T-cell (primary cell): ENCODE measurements at places on chromosomes 2 and 18.

DNA sequence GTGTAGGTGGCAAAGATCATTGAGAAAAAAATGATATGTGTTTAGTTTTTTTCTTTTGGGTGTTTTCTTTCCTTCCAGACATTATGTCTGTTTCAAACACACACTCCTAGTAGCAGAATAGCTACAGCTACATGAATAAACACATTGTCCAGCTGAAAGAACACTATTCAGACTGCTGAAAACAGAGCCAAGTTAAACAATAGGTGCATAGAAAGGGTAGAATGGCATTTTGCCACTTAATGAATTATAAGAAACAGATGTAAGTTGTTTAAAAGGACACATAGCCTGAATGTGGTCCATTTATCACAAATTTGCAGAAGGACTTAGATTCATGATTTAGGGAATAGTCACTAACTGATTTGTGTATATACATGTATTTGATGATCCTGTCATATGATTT is 20.1 kb downstream of the CTLA4 start:
- DNase-seq = no peak

DNA sequence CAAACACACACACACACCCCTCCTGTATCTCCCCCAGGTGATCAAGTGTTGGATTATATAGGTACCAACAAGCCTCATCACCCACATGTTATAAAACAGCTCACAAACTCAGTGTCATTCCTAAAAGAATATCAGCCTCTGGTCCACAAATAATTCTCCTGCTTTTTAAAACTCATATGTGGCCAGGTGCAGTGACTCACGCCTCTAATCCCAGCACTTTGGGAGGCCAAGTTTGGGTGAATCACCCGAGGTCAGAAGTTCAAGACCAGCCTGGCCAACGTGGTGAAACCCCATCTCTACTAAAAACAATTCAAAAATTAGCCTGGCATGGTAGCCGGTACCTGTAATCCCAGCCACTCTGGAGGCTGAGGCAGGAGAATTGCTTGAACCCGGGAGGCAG is 87.8 kb downstream of the LRATD1 start:
- no peak for DNase-seq

DNA sequence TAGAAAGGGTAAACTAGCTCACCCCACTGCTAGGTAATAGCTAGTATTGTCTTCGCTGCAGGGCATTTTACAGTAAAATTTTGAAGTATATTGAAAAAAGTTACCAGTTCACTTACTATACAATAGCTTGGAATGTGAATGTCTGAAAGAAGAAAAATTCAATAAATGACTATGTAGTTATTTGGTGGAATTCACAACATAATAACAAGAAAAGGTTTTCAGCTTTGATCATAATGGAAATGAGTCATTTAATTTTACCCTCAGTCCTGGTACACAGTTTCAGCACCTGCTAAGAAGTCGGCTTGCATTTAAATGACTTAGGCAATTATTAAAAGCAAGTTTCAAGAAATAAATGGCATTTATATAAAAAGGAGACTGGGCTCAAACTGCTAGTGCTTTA is 90.4 kb downstream of the NUP35 start:
- DNase-seq = no peak

GRCh38 chr2:79935771-79936657 is 368.5 kb downstream of the LRRTM1 start:
- DNase-seq = no peak

DNA sequence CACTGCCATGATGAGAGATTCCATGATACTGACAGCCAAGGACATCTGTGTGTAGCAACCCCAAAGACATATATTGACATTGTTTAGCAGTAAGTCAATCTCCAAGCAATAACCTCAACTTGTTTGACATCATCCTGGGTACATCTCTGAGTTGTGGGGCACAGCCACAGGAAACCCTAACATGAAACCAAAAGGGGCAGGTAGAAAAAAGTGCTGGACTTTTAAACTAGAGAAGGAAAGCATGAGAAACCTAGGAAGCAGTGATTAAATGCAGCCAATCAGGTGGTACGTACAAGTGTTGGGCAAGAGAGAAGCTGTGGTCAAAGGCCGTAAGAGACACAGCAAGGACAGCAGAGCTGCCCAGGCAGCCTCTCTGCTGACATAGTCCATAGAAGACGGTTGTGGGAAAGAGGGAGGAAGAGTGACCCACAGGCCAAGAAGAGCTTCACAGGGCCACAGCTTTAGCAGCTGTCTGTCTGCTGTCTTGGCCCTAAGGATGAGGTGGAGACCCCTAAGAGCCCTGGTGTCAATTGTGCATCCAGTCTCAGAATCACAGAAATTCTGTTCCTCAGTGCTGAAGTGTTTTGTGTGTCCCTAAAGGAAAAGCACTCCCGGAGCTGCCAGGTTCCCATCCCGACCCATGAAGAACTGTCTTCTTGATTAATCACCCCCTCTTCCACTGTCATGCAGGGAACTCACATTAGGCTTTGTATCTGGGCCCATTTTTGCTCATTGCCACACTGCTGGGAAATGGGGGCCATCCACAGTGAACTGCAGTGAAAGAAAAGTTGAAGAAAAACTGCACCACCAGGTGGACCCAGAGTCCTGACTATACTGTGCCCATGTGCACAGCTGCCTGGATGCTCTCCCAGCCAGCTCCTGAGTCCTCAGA is 25.4 kb upstream of the CHN1 start:
- DNase-seq = no peak

GRCh38 chr18:53380063-53380639 is 844.3 kb downstream of the MBD2 start:
- DNase-seq = no peak

DNA sequence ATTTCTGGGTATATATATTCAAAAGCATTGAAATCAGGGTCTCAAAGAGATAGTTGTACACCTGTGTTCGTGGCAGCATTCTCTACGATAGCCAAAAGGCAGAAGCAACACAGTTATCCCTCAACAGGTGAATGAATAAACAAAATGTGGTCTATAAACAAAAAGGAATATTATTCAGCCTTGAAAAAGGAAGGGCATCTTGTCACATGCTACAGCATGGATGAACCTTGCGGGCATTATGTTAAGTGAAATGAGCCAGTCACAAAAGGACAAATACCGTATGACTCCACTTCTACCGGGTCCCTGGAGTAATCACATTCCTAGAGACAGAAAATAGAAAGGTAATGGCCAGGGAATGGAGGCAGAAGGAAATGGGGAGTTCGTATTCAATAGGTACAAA is 228.8 kb downstream of the SH3BP4 start:
- no peak for DNase-seq

DNA sequence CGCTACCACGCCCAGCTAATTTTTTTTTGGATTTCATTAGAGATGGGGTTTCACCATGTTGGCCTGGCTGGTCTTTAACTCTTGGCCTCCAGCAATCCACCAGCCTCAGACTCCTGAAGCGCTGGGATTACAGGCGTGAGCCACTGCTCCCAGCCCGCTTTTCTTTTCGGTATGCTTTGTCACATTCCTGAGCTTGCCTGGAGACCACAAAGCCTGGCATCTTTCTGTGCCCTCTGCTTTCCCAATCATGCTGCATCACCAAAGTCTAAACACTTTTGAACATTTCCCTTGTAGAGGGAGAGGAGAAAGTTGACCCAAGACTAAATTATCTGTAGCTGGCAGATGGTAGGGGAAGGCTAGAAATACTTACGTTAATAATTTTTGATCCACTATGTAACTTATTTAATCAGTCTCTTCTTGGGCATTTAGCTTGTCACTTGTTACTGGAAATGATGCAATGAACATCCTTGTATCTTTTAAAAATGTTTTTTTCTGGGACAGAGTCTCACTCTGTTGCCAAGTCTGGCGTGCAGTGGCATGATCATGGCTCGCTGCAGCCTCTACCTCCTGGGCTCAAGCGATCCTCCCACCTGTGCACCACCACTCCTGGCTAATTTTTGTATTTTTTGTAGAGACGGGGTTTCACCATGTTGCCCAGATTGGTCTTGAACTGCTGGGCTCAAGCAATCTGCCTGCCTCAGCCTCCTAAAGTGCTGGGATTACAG is 2.7 kb upstream of the NPC1 start:
- no peak for DNase-seq

DNA sequence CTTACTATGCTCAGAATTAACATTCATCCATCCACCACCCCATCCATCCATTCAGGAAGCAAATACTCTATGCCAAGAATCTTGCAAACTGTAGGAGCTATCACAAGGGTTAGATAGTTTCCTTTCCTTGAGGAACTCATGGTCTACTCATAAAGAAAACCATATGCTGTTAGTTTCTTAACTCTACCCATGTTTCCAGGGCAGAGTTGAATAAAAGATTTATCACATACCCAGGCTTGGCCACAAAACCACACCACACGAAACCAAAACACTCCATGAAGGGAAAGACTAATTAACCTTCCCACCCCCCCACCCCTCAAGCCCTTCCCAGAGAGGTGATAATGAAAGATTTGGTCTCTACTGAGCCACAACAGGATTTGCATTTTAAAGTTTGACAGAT is 23.7 kb upstream of the MSGN1 start:
- DNase-seq = no peak

GRCh38 chr2:62412347-62412742 is 93.7 kb downstream of the TMEM17 start:
- no peak for DNase-seq

GRCh38 chr2:53630026-53630606 is 137.5 kb upstream of the CHAC2 start:
- DNase-seq = no peak

- no peak for DNase-seq
Measured at GRCh38 chr18:59629894-59630293, 67.3 kb downstream of the CCBE1 start.

- DNase-seq = no peak
Measured at GRCh38 chr2:209663139-209663538, 108.5 kb upstream of the UNC80 start.

DNA sequence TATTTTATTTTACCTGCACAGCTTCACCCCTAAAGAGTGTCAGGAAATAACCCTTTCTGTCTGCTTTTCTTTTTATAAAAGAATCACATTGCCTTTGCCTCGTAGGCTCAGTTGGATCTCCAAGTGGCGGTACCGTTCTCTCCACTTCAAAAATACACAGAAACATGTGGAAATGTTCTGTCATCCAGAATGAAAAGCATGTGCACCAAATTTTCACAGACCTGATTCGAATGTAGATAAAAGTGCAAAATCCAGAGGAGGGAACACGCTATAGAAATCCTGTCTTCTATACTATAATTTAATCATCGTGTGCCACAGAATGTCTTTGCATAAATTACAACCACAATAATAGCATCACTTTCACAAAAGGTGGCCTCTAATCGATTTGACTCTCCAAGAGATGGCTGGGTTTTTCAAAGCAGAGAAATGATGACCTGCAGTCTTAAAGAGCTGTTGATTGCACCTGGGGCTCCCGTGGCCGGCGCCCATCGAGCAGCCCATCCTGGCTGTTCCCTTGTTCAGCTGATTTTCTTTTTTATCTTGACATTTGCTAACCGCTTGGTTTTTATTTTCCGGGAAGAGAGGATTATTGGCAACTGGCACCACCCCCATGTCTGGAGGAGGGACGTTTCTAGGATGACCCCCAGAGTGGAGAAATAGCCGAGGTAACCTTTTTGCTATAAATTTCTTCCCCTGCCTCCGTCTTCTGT is 290.2 kb downstream of the SOX11 start:
- no peak for DNase-seq

GRCh38 chr18:49582579-49582978 is 20.7 kb downstream of the LIPG start:
- no peak for DNase-seq

GRCh38 chr2:200376513-200377354 is 70.2 kb downstream of the SPATS2L start:
- no peak for DNase-seq

DNA sequence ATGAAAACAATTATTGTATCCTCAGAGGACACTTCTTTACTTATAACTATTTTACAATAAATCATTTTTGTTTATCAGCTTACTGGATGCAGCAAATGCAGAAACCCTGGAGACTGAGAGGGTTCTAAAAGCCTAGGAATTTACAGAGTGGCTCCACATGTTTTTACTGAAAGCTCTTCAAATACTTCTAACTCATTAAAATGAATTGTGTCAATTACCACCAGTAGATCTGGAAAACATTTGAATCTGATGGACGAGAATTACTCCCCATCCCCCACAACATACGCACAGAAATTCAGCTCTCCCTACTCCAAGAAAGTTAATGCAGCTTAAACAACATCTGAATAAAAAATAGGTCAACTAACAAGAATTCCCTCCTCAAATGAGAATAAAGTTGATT is 319.8 kb upstream of the FIGN start:
- no peak for DNase-seq

GRCh38 chr2:190304404-190304803 is 15.2 kb downstream of the HIBCH start:
- no peak for DNase-seq

- no peak for DNase-seq
Measured at GRCh38 chr2:109516445-109517117, 97.2 kb downstream of the SEPTIN10 start.

GRCh38 chr18:77148289-77148688 is 15.7 kb upstream of the MBP start:
- DNase-seq = no peak

DNA sequence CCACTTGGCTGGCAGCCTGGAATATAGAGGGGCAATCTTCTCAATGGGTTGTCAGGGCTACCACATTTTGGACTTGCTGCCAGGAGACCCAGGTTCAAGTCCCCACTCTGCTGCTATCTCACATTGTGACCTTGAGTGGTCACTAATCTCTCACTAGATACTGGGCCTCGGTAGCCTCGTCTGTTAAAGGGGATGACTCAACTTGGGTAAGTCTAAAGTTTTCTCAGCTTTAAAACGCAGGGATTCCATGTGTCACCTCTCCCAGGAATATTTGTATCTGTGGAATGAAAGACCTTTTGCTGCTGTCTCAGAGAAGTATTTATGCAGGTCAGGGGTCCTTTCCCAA is 86.3 kb downstream of the SEMA4F start:
- DNase-seq = no peak

DNA sequence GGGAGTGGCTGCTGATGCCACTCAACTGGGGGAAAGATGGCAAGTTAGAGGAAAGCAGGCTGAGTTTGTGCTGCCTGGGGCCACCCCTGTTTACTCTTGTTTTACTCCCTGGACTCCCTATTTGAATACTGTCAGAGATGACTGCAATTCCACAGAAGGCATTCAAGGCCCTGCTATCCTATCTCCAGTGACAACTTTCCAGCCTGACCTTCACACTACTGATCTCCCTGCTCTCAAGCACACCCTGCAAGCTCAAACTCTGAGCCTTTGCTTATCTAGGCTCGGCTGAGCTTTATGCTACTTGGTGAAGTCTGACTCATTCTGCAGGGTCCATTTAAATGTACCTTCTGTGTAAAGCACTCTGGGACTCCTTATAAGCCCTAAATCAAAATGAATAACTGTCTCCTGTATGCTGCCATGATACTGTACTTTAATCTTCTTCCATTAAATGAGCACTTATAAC is 39.3 kb upstream of the DSG1 start:
- no peak for DNase-seq

DNA sequence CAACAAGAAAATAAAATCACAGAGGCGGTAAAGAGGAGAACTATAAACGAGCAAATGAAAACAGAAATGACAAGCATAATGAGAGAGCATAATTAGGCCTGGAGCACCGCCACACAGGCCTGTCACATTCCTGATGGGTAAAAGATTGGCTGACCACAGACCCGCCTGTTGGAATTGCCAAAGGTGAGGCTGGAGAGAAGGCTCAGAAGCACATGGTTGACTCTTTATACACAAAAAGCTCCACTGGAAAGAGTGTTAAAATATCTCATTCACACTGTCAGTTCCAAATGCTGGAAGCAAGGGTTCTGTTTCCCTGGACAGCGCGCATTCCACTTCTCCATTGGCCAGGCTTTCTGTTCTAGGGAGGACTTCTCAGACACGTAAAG is 5.9 kb upstream of the LGALSL start:
- DNase-seq = no peak

GRCh38 chr2:233352141-233352842 is 2.0 kb upstream of the DGKD start:
- DNase-seq = no peak

- no peak for DNase-seq
Measured at GRCh38 chr18:6249170-6249569, 165.5 kb downstream of the L3MBTL4 start.
